Activated CD8-positive, alpha-beta memory T cell treated with anti-CD3 and anti-CD28 coated beads for 48 hours (primary cell): ENCODE measurements at places on chromosomes 16 and 17.

- DNase-seq: no peak
These were observed 164.6 kb upstream of the RPH3AL start for GRCh38 chr17:517181-517580.

DNA sequence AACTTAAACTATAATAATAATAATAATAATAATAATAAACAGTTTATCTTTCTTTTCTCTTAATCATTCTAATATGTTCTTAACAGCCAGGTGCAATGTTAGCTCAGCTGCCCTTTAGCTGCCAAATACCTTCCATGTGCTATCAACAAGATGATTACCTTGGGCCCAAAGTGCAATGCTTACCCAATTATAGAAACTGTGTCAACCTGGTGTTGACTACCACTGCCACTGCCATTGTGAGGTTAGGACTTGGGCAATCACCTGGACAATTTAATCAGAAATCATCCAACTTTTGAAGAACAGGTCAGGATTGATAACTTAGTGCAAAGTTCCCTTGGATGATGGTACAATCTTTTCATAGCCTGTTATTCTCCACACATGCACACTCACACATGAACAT lies 371.8 kb upstream of the SALL1 start:
- no peak for DNase-seq

DNA sequence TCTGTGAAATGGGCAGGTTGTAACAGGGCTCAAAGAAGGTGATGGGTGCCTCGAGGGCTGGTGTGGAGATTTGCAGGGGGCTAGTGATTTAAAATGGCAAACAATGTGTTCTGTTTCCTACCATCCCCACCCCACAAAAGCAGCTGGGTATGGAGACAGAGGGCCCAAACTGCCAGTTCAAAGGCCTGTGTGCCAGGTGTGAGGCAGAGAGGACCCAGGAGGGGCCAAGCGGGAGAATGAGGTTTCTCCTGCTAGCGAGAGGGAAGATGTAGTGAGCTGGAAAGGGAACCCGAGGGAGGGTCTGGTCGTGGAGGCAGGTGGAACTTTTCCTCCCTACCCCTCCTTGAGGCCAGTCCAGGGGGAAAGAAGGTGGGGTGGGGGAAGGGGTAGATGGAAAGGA lies 39.4 kb downstream of the LAT start:
- DNase-seq: no peak

DNA sequence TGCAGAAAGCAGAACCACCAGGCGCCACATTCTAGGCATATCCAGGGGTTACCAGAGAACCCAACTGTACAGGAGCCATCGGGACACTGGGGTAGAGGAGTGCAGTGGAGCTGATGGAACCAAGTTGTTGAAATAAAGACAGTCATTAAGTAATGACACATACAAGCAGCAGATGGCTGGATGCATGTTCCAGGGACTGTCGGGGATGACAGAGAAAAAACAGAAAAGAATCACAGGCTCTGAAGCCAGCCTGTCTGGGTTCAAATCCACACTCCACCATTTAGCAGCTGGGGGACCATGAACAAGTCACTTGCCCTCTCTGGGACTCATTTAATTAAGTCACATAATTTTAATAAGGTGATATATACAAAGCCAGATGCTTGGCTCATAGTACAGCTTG lies 117.1 kb downstream of the ZNF423 start:
- no peak for DNase-seq

DNA sequence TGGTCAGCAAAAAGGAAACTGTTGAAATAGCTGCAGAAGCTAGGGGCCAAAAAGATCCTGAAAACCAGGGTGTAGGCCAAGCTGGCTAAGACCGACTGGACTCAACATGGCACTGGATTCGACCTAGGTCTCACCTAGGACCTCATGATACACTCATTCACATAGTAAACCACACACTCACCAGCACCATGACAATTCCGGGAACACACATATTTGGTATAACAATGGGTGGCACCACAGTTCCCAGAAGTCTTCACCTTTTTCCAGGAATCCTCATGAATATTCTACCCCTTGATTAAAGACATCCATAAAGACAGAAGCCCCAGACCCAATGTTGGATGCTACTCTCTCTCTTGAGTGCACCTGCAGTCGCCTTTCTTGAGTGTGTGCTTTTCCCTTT lies 460.1 kb downstream of the TMEM114 start:
- no peak for DNase-seq

GRCh38 chr17:80512233-80512632 lies 32.4 kb upstream of the RPTOR start:
- no peak for DNase-seq

DNA sequence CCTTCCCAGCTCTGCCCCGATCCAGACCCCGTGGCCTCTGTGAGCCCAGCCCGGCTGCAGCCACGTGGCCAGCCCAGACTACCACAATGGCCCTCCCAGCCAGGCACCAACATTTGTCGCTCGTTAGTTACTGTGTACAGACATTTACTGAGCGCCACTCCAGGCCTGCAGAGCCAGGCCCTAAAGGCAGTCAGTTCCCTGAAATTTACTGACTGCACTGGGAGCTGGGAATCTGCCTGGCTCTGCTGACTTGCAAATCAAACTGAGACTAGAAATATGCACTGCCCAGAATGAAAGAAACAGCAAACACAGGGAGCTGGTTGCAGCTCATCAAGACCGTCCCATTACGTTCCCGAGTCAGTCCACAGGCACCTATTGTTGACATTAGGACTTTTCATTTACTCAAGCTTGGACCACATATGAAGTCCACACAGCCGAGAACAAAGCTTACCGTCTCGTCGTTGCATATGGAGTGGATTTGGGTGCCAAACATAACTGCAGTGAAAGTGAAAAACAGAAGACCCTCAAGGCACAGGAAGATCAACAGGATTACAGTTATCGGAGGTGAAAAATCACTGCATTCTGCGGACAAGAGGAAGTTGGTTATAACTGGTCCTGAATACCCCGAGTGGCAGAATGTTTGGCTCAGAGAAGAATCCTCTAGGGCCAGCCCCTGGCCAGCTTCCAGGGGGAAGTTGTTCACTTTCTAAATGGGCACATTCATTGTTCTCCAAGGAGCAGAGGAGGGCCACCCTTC lies 34.5 kb downstream of the ZDHHC7 start:
- DNase-seq: no peak

DNA sequence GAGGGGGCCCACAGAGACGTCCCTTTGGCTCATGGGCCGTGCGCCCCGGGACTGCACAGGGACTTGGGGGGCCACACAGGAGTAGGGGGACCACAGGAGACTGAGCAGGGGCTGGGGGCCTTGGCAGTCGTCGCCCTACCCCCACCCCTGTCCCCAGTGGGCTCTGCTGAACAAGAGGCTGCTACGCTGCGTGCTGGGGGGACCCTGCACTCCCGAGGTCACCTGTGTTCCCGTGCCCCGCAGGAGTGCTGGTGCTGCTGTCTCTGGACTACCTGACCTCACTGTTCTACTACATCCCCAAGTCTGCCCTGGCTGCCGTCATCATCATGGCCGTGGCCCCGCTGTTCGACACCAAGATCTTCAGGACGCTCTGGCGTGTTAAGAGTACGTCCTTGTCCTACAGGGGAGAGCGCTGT lies 14.4 kb upstream of the RNF213 start:
- DNase-seq: no peak

GRCh38 chr16:22139008-22139407 lies 23.3 kb upstream of the SDR42E2 start:
- DNase-seq: no peak

GRCh38 chr16:28538733-28539596 lies at the start of gene NUPR1:
NUPR1 (minus strand) TSS chr16:28538974; CDS start chr16:28538907, 67 bp downstream.
- no peak for DNase-seq

DNA sequence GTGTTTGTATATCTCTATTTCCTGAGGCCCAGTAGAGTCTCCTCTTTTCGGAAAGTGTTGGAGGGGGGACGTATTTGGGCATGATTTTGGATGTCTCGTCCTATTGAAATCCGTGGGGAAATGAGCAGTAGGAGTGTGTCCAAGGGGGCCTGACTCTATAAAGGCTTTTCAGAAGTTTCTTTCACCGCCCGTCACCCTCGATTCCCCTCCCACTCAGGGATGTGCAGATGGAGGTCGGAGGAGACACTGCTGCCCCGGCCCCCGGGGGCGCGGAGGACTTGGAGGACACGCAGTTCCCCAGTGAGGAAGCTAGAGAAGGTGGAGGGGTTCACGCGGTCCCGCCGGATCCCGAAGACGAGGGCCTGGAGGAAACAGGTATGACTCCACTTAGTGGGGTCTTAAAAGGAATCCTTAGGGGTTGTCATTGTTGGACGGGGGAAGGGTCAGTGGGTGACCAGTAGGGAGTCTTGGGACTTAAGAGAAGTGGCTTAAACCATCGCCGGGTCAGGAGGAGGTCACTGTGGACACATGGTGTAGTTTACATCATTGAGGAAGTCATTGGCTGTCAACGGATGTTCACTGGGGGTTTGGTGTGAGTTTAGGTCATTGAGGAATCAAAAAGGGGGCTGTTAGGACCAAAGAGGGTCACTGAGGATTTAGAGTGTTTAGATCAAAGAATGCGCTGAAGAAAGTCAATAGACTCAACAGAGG lies 424 bp downstream of the MON1B start:
- DNase-seq: no peak

DNA sequence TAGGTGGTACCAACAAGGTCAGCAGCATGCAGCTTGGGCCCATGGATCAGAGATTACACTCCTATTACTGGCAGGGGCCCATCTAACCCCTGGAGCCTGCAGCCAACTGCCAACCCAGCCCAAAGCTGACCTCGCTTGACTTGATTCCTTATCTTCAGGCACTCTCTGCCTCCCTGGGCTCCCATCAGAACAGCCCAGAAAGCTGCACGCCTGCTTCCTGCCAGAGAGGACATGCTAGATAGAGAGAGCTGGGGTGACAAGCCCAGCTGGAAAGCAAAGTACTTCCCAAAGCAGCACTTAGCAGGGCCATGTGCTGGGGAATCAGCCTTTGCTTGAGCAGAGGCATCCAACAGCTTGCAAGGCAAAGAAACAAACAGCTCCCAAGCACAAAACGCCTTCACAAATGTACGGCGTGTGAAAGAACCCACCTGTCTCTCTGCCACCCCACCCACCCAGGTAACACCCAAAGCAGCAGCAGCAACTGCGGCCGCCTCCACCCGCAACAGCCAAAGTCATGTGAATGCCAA lies 74.2 kb upstream of the NLK start:
- DNase-seq: no peak

DNA sequence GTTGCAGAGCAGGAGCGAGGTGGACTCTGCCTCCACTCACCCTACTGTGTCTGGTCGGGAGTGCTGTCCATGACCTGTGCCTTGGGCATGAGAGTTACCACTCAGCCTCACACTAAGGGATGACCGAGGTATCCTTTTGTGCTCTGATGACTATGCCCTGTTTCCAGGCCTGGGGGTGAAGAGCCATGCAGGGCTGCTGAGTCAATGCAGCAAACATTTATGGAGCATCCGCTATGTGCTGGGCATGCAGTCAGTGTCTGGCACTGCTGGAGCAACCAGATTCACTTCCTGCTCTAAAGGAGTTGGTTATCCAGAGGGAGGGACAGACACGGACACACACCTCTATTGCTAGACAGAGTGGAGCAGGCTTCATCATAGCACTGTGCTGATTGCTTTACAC lies 7.6 kb upstream of the HNF1B start:
- DNase-seq: no peak

DNA sequence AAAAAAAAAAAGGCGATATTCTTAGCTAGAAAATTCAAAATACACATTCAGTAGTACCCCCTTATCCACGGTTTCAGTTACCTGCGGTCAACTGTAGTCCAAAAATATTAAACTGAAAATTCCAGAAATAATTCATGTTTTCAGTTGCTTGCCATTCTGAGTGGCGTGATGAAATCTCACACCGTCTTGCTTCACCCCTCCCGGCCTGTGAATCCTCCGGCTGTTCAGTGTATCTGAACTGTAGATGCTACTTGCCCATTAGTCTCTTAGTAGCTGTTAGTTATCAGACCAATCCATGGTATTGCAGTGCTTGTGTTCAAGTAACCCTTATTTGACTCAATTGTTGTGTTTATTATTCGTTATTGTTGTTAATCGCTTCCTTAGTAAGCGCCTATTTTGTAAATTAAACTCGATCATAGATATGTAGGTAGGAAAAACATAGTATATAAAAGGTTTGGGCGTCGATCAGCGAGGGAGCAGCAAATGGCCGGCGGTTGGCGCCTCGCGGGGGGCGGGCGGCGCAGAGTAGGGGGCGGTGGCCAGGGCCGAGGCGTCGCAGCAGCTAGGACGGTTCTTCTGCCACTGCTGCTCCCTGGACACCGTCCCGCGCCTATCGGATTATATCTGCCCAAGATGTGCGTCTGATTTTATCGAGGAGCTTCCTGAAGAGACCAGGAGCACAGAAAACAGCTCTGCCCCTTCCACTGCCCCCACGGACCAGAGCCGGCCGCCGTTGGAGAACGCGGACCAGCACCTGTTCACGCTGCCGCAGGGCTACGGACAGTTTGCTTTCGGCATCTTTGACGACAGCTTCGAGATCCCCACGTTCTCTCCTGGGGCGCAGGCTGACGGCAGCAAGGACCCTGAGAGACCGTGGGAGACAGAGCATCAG lies 39.8 kb upstream of the AKAP1 start:
- DNase-seq: no peak

DNA sequence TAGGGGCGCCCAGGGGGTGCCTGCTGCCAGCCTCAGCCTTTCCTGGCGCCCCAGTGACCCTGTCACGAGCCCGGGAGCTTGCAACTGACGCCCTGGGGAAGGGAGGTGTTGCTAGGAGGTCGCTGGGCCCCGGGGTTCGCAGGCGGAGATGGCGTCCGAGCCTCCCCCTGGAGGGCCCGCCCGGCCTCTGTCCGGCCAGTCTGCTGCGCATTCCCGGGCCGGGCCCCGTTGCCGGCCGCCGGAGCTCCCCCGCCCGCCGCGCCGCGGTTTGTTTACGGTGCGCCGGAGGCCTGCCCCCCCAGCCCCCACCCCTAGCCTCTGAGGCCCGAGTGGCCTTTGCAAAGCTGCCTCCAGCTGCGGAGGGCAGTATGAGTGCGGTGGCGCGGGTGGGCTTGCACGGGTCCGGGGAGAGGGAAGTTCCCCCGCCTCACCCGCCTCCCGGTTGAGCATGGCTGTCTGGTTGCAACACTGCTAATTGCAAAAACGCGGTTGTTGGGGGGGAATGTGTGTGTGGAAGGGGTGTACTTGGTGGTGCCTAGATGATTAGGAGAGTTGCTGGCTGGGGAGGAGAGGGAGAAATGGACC lies 514 bp downstream of the THRA start:
- no peak for DNase-seq
